ENCODE measurements at places on chromosomes 13 and 19. TPM values are rescaled to one million over a fixed set of nuclear protein-coding genes. Genes with fewer than 3 reads are reported as not detected.

The TTYH1 gene
- total RNA-seq, result not detected

- DNase-seq, result no peak
Measured at GRCh38 chr13:91166714-91167511, 180.6 kb upstream of the MIR17HG start.

DNA sequence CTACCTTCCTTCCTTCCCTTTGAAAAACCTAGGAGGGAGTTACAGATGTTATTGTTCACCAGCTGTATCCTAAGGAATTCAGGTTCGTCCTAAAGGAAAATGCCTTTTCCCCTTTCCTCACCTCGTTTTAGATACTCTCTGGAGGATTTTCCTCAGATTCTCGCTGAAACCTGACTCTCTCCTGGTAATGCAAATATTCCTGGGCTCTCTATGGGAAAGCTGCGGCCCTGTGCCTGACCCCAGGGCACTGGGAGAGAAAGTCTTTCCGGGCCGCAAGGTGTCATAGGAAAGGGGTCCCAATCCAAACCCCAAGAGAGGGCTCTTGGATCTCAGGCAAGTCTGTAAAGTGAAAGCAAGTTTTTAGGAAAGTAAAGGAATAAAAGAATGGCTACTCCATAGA lies 13.1 kb upstream of the OR1M1 start:
- DNase-seq, result no peak

DNA sequence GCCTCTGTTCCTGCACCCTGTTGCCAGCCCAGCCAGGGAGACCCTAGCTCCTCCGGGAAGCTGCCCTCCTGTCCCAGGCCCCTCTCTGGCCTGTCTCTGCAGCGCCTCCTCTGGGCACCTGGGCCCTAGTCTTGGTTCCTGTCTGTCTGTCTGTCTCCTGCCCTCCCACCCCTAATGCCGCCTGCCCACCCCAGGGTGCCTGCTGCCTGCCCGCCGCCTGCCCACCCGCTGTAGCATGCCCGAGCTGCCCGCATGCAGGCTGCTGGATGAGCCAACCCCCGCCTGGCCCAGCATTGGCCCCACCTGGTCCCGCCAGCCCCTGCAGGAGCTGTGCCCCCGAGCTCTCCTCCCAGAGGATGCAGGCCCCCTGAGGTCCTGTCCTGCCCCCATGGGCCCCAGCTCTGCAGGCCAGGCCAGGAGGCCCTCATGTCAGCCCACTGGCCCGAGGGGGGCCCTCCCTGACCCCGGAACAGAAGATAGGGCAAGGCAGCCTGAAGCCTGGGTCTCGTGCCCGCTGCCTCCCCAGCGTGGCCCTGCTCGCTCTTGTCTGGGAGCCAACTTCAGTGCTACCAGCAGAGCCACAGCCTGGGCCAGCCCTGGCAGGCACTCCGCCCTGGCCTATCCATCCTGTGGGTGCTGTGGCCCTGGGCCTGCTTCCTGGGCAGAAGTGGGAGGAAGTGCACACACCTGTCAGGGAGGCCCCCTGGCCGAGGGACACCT lies 5.2 kb downstream of the MAP2K7 start:
- DNase-seq, result no peak

DNA sequence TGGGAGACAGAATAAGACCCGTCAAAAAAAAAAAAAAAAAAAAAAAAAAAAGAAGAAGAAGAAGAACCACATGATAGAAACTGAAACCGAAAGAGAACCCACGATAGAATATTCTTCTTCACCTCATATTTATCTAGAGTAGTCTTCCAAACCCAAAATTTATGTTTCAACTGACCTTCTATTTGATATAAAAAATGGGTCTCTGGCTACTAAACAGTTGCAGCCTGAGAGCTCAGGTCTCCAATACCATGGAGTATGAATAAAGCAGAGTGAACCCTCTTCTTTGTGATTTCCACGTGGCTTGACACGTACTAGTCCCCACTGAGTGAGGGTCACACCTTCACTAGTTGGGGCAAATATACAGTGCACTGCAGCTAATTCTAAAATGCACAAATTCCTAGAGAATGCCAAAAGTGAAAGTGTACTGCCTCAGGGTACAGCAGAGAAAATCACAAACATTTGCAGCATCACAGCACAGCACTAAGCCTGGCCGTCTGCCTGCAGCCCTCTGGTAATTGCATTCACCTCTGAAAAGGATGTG lies 30.8 kb upstream of the RFC3 start:
- peak; percentile 22 for DNase-seq

The HCN2 gene
- 12.7 TPM for total RNA-seq

GRCh38 chr13:33487575-33488243 lies 202.2 kb upstream of the STARD13 start:
- peak; percentile 33 for DNase-seq

DNA sequence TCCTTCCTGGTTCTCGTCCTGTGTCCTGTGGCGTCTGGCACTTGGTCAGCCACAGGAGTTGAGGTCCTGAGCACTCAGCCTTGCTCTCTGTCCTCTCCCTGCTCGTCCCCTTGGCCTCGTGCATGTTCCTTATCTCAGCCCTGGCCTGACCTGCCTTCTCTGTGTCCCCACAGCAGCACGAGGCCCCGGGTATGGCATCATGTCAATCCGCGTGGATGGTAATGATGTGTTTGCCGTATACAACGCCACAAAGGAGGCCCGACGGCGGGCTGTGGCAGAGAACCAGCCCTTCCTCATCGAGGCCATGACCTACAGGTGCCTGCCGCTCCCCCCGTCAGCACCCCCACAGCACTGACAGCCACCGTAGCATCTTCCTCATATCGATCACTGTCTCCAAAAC lies 4.7 kb downstream of the B3GNT8 start:
- no peak for DNase-seq

- peak; percentile 27 for DNase-seq
Measured at GRCh38 chr13:48411841-48412531, 927 bp downstream of the LPAR6 start.

The RXFP2 gene
- not detected for total RNA-seq

DNA sequence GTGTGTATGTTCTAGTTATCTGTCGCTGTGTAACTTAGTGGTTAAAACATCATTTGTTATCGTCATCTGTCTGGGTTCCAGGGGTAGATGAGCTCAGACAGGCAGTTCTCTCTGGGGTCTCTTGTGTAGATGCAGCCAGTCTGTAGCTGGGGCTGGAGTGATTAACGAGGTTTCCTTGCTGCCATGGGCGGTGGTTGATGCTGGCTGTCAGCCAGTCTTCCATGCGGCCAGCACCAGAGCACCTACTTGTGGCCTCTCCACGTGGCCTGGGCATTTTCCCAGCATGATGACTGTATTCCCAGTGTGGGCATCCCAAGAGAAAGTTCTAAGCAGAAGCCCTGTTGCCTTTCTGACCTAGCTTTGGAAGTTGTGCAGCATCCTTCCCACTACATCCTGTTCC lies 10.7 kb downstream of the ERCC5 start:
- DNase-seq, result peak; percentile 46

DNA sequence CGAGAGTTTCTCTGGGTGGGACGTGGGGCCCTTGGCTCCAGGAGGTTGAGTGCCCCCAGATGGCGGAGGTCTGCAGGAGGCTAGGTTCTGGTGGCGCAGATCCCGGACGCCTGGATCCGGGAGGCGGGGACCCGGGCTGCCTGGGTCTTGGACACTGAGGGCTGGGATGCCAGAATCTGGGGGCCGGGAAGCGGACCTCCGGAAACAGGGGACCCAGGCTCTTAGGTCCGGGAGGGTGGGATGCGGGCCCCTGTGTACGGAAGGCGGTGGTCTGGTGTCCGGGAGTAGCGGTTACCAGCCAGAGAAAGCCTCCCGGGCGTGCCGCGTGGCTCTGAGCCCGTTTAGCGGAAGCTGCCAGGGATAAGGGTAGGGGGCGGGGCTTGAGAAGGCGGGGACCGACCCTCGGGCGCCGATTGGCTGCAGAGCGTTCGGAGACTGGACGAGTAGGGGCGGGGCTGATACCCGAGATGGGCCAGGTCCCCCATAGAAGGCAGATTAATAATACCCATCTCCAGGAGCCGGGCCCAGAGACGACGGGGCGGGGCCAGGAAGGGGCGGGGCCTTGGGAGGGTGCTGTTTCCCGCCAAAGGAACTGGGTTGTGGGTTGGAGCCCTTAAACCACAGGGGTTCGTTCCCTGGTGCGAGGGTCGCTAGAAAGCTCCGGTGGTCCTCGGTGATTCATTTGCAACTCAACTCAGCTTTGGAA lies at the start of gene SLC1A5:
SLC1A5 (minus strand) TSS at position 333 of the 706 bp plus-strand sequence. CDS start 629 bp downstream, outside the sequence.
- peak; percentile 88 for DNase-seq

DNA sequence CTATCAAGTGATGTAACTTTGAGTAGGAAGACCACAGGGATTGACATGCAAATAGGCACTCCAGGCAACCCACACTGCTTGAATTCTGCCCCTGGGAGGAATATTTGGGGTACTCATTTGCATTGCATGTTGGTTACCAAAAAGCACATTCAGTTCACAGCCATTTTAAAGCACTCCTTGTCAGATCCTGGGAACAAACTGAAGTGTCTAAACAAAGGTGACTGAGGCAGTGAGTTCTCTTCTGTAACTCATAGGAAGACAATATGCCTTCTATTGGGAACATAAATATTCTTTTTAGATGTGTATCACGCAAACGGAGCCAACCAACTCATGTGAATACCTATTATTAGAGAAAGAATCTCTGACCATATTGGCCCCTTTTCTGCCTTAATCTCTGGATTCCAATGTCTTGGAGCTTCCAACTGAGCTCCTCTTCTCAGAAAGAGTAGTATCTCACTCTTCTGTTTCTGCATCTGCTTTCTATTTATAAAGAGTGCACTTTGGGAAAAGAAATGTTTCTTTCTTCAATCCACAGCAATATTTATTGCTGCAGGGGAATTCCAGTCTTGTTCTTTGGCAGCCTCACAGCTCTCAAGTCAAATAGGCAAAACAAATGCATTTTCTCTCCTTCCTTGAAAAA lies 125.7 kb upstream of the NBEA start:
- DNase-seq, result peak; percentile 9

- no peak for DNase-seq
Measured at GRCh38 chr13:77325371-77325980, 1.4 kb downstream of the MYCBP2 start.

The SOHLH2 gene
- total RNA-seq, result 1.1 TPM

The ZNF729 gene
- not detected for total RNA-seq

DNA sequence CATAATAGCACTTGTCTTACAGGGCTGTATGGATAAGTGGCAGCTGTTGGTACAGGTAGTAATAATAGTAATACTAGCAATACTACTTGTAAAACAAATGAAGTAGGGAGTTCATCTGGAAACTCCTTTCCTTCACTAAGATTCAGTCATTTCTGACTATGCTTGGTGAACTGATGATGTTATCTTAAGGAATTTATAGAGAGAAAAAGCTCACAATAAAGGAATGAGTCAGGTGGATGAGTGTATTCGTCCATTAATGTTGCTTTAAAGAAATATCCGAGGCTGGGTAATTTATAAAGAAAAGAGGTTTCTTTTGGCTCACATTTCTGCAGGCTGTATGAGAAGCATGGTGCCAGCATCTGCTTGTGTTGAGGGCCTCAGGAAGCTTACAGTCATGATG lies 477.3 kb downstream of the KLF12 start:
- DNase-seq, result no peak

DNA sequence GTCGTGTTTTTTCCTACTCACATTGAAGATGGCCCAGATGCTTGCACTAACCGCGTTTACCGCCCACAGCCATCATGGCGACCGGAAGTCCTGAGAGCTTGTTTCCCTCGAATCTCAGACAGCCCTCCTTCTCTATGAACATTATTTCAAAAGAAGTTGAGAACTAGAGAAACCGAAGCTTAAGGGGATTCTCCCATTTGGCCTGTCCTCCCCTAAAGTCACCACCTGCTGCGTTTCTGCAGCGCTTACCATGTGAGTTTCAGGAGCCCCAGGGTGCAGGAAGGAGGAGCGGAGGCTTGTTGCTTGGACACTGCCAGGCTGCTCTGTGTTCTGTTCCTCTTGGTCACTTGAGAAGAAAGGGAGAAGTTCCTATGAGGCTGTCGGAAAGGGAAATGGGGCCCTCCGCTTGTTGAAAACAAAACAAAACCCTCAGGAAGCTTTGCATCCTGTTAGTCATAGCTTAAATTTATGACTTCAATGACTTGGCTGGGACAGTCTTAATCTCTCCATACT lies 6.2 kb downstream of the CARD8 start:
- DNase-seq, result no peak

GRCh38 chr19:50720921-50721381 lies 1.3 kb upstream of the SHANK1 start:
- DNase-seq, result no peak
